Subcutaneous adipose tissue (tissue), 4 donors: ENCODE measurements at places on chromosomes 1 and 21. TPM values are rescaled to one million over a fixed set of nuclear protein-coding genes. Genes with fewer than 3 reads are reported as not detected.

HPCAL4 gene
- not detected for total RNA-seq

ZBTB48 gene
- total RNA-seq: 20.7 TPM

GNG4 gene
- total RNA-seq: not detected

FAM163A gene
- total RNA-seq: not detected

BLACAT1 gene
- total RNA-seq: not detected

UBXN10 gene
- total RNA-seq: 0.16 TPM

PLEKHG5 gene
- 2.6 TPM for total RNA-seq

ACTA1 gene
- total RNA-seq: not detected

LIN28A gene
- not detected for total RNA-seq

RUNX1 gene
- total RNA-seq: 34.6 TPM

NR1I3 gene
- not detected for total RNA-seq

MCOLN3 gene
- total RNA-seq: 13.4 TPM

KRTAP19-1 gene
- total RNA-seq: not detected

EXTL2 gene
- 10.2 TPM for total RNA-seq

FOXD3 gene
- not detected for total RNA-seq

BTBD8 gene
- total RNA-seq: 12.2 TPM

SPRR3 gene
- total RNA-seq: not detected
